RPMI8226 (cell line): ENCODE measurements at places on chromosomes 4 and X.
A peak's percentile ranks its signal among the peaks of the same experiment; 100 is the strongest.

DNA sequence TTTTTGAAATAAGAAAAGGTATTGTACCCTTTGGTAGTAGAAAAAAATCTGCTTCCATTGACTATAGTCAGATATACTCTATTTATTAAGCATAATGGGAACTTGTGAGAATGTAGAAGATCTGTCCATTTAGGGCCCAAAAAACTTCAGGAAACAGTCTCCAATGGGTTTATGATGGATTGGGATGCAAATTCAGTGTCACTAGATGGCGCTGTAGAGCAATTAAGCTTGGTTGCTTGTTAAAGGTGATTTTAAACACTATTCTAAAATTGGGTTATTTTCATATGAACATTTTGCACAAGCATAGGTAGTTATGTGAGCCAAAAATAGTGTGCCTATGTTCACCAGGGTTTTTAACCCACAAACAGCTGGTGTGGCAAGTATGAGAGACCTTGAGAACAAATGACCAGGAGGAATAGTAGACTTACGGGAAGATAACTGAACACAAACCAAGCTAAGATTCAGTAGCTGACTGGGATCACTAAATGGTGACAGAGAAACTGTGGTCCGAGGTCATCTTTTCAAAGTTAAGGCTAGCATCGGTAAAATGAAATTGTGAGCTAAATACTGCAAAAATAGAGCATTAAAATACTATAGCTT lies 80.3 kb upstream of the LSM6 start:
- DNase-seq, result peak; percentile 48

GRCh38 chr4:26568446-26568994 lies 15.4 kb upstream of the TBC1D19 start:
- no peak for DNase-seq

- no peak for DNase-seq
Measured at GRCh38 chr4:32226204-32226603, 1506.0 kb downstream of the PCDH7 start.

GRCh38 chr4:105923497-105924238 lies 28.4 kb downstream of the NPNT start:
- no peak for DNase-seq

DNA sequence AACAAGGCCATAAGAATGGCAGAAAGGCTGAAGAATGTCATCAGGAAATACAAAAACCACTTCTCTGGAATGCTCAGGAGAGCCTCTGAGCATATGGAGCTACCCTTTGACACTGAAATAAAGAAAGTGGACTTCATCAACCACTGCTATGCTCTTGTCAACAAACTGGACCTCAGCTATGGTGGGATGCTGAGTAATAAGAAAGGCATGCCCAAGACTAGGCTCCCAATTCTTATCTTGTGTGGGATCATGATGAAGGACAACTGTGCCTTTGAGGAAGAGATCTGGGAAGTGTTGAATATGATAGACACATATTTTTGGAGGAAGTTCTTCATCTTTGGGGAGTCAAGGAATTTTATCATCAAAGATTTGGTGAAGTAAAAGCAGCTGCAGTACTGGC lies 86.9 kb upstream of the MAGEB16 start:
- DNase-seq, result no peak

GRCh38 chr4:110163327-110164069 lies 34.9 kb downstream of the ELOVL6 start:
- DNase-seq, result no peak

DNA sequence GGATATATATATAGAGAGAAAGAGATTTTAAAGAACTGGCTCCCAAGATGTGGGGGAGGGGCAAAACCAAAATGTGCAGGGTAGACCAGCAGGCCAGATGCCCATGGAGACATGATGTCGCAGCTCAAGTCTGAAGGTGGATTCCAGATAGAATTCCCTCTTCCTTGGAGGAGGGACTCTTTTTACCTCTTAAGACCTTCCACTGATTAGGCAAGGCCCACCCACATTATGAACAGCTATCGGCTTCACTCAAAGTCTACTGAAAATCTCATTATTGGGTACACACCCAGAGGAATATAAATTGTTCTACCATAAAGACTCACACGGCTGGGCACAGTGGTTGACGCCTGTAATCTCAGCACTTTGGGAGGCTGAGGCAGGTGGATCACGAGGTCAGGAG lies 59.3 kb downstream of the DHRSX start:
- DNase-seq, result no peak

GRCh38 chrX:10167573-10167972 lies 10.8 kb downstream of the CLCN4 start:
- DNase-seq, result no peak

DNA sequence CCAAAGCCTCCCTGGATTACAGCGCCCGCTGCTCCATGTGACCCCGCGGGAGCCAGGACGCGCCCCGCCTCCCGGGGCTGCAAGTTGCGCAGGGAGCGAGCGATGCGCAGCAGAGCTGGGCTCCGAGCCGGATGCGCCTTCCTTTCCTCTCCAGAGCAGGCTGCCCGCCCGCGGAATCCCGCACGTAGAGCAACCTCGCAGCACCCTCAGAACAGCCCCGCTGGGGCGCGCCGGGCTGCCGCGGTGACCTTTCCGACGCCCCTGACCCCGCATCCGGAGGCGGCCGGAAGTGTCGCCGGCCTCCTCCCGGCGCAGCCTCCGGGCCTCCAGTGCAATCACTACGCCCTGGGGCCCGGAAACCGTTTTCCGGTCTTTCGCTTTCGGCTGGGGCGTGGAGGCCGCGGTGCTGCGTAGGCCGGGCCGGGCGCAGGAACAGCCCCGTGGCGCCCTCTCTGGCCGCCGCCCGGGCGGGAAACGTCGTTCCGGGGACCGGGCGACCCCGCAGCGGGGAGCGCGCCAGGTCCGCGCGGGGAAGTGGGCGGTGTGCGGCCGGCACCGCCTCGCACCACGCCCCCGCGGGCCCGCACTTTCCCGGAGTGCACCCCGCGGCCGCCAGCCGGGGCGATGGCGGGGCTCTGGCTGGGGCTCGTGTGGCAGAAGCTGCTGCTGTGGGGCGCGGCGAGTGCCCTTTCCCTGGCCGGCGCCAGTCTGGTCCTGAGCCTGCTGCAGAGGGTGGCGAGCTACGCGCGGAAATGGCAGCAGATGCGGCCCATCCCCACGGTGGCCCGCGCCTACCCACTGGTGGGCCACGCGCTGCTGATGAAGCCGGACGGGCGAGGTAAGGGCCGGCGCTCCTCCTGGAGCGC lies at the start of gene CYP4V2:
TSS of gene CYP4V2 (plus strand) at position 368 of the 866 bp plus-strand sequence. CDS start at position 625, 257 bp downstream.
- DNase-seq, result peak; percentile 90

GRCh38 chrX:37685381-37686359 lies at the start of gene XK:
Gene XK (plus strand): TSS chrX:37685791. CDS start chrX:37685962, 171 bp downstream.
- peak; percentile 91 for DNase-seq

- DNase-seq, result no peak
Measured at GRCh38 chr4:30836231-30836630, 116.1 kb downstream of the PCDH7 start.

DNA sequence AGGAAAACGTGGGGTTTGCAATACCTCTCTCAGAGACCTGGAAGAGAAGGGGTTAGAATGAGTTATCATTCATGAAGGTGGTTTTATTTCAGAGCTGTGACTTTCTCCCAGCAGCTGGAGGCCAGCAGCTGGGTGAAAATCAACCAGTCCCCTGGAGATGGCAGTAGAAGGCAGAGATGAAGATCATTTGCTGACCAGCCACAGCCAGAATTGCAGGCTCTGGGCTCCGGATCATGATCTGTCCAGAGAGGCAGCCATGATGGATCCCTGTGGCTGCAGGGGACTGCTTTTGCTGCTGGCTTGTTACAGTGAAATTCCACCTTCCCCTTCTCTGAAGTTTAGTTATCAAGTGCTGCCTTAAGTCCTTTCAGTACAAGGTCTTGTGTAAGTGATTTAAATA lies 46.9 kb upstream of the TAB3 start:
- DNase-seq, result no peak

DNA sequence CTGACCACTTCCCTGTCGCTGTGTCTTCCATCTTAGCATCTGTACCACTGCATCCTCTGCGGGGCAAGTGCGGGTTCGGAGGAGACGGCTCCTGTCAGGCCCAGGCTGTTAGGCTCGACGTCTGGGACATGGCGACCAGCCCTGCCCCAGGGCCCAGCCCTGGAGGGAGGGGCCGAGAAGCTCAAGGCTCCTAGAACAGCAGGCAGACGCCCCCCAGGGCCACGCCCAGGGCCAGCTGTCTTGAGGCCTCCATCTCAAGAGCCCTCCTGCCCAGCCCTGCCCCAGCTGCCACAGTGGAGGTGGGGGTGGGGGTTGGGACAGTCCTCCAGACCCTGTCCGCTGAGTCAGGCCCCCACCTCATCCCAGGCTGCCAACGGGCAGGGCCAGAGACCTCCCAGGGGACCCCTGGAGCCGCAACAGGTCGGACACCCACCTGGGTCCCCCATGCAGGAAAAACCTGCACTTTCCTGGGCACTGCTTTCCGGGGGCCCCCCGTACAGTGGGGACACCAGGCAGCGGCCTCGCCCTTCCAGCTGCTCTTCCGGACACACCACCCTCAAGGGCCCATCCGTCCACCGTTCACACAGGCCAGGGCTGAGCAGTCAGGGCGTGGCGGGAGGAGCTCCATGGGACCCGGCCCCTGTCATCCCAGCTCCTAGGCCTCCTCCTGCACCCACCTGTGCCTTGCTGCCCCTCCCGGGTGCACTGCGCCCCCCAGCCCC lies 83.1 kb downstream of the FAM53A start:
- no peak for DNase-seq

GRCh38 chr4:28149762-28150161 lies 1289.1 kb downstream of the STIM2 start:
- DNase-seq, result no peak

DNA sequence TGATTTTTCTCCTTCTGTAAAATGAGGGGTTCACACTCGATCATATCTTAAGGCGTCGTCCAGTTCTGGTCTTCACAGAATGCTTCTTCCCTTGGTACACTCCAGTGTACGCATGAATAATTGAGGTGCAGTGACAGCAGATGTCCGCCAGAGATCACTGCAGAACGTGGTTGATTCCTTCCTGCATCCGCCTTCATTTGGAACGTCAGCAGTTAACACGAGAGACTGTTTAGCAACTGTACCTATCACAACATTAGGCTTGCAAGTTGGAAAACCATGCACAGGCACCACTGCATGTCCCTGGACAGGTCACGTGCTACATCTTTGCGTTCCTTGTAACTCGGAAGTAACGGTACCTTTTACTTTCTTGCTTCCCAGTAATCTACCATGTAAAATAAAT lies 66.0 kb upstream of the GEMIN8 start:
- peak; percentile 60 for DNase-seq

GRCh38 chrX:73683236-73683859 lies 120.4 kb downstream of the CHIC1 start:
- no peak for DNase-seq
